ENCODE measurements at places on chromosomes 4 and X.

GRCh38 chr4:69888336-69888735, 28.4 kb upstream of the SULT1E1 start:
- DNase-seq = no peak

DNA sequence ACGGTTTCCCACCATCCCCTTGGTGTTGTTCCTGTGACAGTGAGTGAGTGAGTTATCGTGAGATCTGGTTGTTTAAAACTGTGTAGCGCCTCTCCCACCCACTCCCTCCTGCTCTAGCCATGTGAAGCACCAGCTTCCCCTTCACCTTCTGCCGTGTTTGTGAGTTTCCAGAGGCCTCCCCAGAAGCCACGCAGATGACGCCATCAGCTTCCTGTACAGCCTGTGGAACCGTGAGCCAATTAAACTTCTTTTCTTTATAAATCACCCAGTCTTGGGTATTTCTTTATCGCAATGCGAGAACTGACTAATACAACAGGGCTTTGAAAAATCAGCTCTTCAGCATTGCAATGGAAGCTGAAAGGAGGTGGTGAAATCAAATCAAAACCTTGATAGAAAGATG, 50.0 kb downstream of the FGFBP1 start:
- DNase-seq = no peak

- no peak for DNase-seq
Observed at GRCh38 chrX:26375346-26375745, 159.4 kb downstream of the MAGEB5 start.

- DNase-seq = no peak
Observed at GRCh38 chr4:156098805-156099204, 145.1 kb upstream of the CTSO start.

DNA sequence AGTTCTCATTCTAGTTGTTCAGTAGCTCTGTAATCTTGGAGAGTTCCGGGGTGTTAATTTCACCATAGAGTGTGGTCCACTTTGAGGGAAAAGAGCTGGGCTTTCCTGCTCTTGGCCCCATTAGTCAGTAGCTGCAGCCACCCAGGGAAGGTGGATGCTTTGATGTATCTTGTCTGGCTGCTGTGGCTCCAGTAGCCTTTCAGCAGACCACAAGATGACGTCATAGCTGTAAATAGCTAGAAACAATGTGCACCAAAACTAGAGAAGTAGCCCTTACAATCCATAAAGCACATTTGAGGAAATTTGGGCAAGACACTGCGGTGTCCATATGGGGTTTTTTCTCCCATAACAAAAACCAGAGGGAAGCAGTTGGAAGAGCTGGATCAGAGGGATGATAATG, 32.9 kb upstream of the PRPS2 start:
- no peak for DNase-seq

DNA sequence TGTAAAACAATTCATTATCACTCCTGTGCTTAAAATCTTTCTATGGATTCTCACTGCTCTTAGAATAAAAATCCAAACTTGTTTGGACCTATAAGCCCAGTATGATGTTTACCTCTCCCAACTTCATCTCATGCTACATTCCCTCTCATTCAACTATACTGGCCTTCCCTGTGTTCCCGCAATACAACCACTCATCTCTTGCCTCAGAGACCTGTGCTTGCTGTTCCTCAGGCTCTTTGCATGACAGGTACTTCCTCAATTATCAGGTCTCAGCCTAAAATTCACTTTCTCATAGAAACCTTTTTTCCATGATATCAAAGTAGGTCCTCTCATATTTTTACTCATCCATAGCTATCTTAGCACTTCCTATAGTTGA, 71.7 kb downstream of the ENOX2 start:
- DNase-seq = no peak

DNA sequence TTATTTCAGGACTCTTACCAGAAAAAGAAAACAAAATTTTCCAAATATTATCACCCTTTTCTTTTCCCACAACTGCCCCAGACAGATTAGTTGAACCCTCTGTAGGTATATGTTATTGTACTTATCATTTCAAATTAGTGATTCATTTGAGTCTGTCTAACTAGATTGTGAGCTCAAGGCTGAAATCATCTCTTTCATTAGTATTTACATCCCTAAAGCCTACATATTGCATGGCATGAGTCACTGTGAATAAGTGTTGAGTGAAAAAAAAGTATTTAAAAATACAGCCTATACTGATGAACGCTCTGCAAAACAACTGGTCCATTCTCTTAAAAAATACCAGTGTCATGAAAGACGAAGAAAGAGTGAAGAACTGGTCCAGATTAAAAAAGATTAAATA, 3.9 kb downstream of the PAGE3 start:
- DNase-seq = no peak
